ENCODE measurements at places on chromosomes 12 and 14.

DNA sequence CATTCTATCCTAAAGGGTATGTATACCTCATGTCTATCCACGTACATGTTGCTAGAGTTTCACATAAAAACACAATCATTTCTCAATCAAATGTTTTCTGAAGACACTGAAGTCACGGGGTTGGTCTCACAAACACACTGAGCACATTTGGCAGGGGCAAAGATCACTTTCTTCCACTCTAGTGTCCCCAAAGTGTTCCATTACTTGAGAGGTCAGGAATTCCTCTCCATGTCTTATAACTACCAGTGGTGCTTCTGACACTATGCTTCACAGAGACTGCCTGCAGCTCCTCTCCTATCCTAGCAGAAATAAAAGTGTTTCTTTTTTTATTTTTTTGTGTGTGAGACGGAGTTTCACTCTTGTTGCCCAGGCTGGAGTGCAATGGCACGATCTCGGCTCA is 19.1 kb downstream of the ZFYVE1 start:
- DNase-seq = no peak

DNA sequence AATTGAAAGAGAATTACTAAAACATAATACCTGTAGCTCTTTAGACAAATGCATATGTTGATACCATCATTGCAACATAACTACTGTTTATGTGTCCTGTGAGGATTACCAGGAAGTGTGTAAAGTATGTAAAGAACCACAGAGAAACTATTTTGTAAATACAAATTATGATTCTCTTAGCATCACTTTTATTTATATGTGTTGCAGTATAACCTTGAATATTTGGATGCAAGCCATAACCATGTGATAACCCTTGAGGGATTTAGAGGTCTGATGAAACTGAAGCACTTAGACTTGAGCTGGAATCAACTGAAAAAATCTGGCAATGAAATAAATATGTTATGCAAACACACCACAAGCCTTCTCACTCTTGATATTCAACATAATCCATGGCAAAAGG is 77.5 kb downstream of the LRRC9 start:
- DNase-seq = no peak

DNA sequence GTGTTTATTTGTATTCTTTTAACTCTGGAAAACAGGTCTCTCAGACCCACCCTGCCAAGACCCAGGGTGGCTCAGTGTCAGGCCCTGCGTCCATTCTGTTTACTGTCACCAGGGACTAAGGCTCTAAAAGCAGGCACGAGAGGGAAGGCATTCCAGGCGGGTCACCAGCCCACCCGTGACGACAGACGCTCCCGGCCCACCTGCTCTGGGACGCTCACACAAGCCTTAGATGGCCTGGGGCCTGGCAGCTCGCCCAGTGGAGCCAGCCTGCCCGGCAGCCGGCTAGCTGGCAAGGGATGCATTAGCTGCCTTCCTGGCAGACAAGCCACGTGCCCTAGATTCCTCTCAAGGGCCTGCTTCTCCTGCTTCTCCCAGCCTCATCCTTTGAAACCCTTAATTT is 9.2 kb upstream of the NUAK1 start:
- no peak for DNase-seq

DNA sequence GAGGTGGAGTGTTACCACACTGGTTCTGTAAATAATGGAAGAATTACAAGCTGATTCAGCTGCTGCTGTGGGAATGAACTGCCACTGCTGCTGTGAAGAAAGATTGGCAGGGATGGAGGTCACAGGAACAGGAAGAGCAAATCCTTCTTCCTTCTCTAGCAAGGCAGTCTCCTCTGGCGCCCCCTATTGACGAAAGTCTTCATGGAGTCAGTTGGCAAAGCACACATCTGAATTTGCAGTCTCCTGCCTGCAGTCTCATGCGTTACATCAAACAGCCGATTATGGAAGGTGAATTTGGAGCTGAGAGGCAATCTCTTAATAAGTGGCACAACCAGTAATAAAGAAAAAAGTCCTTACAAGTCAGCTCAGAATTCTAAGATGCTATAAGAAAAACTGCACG is 106.0 kb upstream of the TMTC1 start:
- no peak for DNase-seq

- peak; percentile 81 for DNase-seq
Observed at GRCh38 chr12:56189918-56190694, 823 bp upstream of the SMARCC2 start.

- no peak for DNase-seq
Observed at GRCh38 chr14:83611491-83611890, 1918.5 kb upstream of the FLRT2 start.

- DNase-seq = no peak
Observed at GRCh38 chr12:73612551-73612950, 925.1 kb upstream of the ATXN7L3B start.

GRCh38 chr14:30623412-30624131 is 1.5 kb downstream of the SCFD1 start:
- no peak for DNase-seq

- DNase-seq = peak; percentile 60
Observed at GRCh38 chr14:69716478-69717187, 50.3 kb upstream of the SRSF5 start.

GRCh38 chr12:52193532-52193931 is 1.7 kb upstream of the KRT80 start:
- no peak for DNase-seq

DNA sequence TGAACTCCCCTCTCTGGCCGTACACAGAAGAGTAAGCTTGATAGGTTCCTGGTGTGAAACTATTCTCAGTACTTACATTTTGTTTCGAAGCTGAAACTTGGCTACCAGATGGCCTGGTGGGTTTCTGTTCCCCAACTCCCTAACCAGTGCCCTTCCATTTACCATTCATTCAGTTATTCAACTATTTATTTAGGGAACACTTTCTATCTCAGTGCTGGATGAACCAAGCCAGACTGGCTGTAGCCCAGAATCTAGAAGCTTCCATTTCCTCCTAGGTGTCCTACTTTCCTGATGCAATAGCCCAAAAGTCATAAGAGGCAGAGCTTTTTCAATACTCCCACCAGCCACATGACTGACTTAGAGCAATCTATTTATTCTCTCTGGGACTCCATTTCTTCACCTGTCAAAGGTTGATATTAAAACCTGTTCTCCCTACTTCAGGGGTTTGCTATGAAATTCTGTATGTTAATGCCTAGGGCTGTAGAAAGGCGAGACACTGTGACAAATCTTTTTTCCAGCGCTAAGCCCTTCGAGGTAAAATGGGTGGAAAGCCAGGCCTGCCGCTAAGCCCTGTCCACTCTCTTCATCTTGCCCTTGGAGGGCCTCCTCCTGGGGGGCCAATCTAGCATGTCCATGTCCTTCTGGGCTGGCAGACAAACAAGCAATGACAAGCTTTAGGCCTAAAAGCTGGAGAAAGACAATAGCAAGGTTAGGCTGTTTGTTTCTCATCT is 8.1 kb upstream of the IRF2BPL start:
- DNase-seq = no peak

- peak; percentile 15 for DNase-seq
Observed at GRCh38 chr12:11981121-11981733, 89.5 kb upstream of the BCL2L14 start.

DNA sequence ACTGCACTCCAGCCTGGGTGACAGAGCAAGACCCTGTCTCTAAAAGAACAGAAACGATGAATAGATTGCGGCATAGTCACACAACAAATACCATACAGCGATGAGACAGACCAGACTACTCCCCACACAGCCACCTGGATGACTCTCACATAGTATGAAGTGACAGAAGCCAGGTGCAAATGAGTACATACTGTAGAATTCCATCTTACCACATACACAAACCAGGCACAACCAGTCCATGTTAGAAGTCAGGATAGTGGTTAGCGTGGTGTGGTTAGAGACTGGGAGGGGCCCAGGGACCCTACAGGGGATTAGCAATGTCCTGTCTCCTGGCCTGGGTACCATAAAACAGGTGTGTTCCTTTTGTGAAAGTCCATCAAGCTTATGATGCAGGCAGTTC is 53.8 kb downstream of the FAM222A start:
- DNase-seq = no peak

GRCh38 chr14:61577506-61577931 is 117.8 kb upstream of the HIF1A start:
- no peak for DNase-seq

DNA sequence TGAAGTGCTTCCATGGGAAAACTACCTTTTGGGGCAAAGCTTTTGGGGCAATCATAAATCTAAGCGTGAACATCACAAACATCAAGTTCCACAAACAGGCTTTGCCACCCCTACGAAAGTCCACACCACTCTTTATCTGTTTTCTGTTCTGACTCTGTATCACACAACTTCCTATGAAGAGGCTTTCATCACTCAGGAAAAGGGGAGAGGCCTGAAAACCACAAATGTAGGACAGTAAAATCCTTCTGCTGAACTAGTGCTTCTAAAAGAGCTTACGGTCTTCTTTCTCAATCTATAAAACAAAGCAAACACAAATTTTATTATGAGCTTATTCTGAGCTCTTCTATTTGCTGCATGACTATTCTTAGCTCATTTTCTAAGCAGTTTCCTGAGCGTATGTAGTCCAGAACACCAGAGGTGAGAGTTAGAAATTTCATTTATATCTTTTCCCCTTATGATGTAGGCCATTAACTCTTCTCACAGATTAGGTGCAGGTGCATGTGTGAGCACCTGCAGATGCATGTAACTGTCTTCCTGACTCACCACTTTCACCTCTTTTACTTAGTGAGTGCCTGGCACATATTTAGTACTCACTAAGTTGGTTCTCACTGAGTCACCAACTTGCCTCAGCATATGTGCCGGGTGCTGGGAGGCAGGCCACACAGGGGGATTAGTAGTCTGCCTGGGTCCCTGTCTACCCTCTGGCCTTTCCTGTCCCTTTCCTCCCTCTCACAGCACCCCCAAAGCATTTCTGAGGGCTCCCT is 32.9 kb upstream of the SYCP3 start:
- no peak for DNase-seq

All from CD4-positive, alpha-beta T cell treated with Interferon gamma for 1 hour (primary cell).